ENCODE measurements at places on chromosomes 1 and 21.
A peak's percentile ranks its signal among the peaks of the same experiment; 100 is the strongest.

GRCh38 chr1:34721241-34721640 lies 33.6 kb upstream of the GJB5 start:
- ATAC-seq = no peak

GRCh38 chr1:211009944-211010343 lies 124.0 kb downstream of the KCNH1 start:
- ATAC-seq = no peak

DNA sequence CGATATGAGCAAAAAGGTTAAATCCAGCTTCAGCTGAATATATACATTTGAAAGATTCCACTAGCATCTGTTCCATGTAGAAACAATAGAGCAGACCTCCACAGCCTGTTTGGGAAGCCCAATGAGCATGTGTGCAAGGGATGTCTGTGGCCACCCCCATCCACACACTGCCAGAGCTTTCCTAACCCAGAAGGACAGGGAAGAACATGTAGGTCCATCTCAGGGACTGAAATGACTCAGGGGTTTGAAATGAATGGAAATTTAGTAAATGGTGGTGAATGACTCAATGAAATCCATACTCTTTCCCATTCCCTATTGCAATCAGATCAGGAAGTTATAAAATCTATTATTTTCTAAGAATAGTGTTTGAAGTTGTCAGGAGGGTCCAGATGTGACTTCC lies 397.2 kb downstream of the DUSP10 start:
- ATAC-seq = peak; percentile 59

GRCh38 chr21:34814529-34814951 lies 145.7 kb downstream of the CLIC6 start:
- ATAC-seq = no peak

DNA sequence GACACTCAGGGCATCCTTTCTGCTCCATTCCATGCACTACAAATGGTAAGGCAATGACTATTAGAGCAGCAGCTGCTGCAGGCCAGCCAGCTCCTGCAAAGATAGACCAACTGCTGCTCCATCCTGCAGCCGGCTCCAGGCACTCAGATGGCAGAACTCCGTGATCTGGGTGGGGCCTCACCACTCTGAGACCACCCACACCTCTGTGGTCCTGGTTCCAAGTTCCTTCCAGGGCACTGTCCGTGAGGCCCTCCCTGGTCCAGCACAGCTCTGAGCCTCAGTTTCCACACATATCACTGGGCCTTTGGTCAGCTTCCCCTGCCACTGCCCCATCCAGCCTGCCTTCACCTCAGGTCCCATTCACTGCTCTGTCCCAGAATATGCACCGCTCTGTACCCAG lies 114.7 kb downstream of the DMRTB1 start:
- ATAC-seq = no peak

DNA sequence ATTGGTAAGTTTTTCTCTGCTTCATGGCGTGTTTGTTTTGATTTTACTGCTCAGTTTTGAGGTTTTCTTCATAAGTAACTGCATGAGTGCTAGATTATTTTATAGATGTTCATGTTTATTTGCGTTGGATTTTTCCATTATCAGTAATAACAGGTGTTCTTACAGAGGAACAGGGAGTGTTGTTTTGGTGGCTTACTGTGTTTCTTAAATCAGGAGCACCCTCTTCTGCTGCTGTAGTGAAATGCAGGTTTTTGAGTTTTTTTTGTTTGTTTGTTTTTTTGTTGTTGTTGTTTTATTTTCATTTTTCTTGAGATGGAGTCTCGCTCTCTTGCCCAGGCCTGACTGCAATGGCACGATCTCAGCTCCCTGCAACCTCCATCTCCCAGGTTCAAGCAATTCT lies 32.6 kb downstream of the CTBS start:
- ATAC-seq = no peak

DNA sequence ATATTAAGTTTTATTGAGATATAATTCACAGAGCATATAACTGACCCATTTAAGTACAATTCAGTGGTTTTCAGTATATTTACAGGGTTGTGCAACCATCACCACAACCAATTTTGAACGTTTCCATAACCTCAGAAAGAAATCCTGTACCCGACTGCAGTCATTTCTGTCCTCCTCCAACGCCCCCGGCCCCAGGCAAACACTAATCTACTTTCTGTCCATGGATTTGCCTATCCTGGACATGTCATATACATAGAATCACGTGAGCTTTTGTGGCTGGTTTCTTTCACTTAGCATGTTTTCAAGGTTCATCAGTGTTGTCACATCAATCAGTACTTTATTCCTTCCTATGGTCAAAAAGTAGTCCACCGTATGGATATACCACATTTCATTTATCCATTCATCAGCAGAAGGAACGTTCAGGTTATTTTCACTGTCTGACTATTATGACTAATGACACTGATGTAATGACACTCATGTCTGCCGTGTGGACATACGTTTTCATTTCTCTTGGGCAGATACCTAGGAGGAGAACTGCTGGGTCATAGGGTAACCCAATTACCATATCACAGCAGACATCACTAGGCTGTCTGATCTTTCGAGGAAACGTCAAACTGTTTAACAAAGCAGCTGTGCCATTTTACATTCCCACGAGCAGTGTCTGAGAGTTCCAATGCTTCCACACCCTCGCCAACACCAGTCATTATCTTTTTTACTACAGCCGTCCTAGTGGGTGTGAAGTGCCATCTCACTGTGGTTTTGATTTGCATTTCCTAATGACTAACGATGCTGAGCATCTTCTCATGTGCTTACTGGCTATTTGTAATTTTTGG lies 30.8 kb downstream of the MRPL37 start:
- no peak for ATAC-seq

- peak; percentile 77 for ATAC-seq
Measured at GRCh38 chr1:36160949-36161485, 5.1 kb downstream of the MAP7D1 start.

- ATAC-seq = no peak
Measured at GRCh38 chr1:217522277-217522676, 108.6 kb downstream of the GPATCH2 start.

GRCh38 chr1:93744299-93744988 lies 62.8 kb upstream of the BCAR3 start:
- no peak for ATAC-seq

- ATAC-seq = no peak
Measured at GRCh38 chr1:205824180-205824579, 11.2 kb upstream of the SLC41A1 start.

GRCh38 chr1:85342207-85342606 lies 65.8 kb upstream of the BCL10 start:
- ATAC-seq = no peak

DNA sequence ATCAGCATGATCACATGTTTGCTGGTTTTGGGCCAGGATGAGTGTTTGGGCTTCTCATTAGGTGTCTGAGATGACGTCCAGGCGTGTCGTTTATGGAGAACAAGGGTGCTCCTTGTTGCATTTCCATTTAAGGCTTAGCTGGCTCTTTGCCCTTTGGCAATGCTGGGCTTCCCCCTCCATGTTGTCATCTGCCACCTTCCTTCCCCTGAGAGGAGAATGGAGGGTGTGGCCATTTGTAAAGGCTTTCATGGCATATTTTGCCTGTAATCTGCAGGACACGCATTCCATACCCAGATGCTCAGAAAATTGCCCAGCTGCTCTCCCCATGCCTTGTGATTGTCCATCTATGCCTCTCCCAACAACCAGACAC lies 27.7 kb downstream of the PKP1 start:
- ATAC-seq = no peak

DNA sequence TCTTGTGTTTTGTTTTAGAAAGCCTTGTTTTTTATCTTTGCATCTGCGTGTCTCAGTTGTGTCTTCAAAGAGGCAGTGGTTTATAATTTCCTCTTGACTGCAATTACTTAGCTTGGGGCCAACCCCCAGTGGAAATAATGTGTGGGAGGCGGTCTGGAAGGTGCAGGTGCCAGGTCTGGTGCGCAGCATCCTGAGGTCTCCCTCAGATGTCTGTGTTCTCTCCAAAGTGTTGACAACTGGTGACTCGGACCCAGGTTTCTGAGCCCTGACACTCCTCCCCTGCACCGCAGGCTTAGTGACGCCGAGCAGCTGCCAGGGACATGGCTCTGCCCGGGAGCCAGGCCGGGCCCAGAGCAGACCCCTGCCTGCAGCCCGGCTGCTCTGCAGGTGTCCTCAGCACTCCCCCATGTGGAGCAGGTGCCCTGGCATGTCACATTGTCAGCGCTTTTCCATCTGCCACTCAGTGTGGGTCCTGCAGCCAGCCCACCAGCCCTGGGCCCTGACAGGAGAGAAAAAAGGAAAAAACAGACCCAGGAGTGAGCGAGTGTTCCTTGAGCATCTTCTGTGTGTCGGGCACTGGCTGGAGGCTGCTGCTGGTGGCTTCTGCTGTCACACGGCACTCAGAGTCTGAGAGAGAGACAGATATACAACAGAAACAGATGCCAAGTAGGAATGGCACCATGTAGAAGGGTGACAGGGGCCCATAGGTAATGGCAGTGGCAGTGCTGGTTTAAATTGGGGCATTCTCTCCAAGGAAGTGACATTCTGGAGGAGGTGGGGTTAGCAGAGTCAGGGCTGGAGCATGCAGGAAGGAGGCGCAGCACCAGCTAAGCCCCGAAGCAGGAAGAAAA lies 24.8 kb upstream of the SELENON start:
- peak; percentile 39 for ATAC-seq
